ENCODE measurements at places on chromosomes 4 and X.

- no peak for DNase-seq
These were observed 1.3 kb downstream of the CHST7 start for GRCh38 chrX:46574774-46575381.

DNA sequence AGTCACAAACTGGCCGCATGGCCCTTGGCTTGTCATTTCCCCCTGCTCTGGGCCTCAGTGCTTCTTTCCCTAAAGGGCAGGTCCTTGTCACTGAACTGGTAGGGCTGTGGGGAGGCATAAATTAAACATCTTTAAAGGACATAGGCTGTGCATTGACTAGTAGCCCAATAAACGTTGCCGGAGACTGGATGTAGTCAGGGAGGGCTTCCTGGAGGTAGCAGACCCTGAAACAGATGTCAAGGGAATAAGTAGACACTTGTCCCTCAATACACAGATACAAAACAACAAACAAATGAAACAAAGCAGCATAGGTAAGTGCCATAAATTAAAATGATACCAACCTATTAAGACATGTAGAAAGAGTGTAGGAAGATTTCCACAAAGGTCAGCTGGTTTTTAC is 71.8 kb upstream of the PSAPL1 start:
- DNase-seq: no peak

- no peak for DNase-seq
These were observed 227.0 kb downstream of the DTHD1 start for GRCh38 chr4:36508394-36508793.

GRCh38 chr4:130422261-130422660 is 1326.3 kb downstream of the C4orf33 start:
- no peak for DNase-seq

DNA sequence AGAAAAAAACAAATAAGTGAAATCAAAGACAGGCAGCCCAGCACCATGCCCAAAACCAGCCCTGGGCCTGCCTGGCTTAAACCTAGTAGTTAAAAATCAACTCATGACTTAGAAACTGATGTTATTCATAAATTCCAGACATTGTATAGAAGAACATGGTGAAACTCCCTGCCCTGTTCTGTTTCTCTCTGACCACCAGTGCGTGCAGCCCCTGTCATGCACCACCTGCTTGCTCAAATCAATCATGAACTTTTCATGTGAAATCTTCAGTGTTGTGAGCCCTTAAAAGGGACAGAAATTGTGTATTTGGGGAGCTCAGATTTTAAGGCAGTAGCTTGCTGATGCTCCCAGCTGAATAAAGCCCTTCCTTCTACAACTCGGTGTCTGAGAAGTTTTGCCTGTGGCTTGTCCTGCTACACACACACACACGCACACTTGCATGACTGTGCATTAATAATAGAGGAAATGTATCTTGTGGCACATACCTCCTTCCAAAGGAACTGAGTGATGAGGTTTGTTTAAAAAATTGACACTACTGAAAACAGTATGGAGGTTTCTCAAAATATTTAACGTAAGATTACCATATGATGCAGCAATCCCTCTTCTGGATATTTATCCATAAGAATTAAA is 39.2 kb upstream of the UGT2B7 start:
- DNase-seq: no peak

DNA sequence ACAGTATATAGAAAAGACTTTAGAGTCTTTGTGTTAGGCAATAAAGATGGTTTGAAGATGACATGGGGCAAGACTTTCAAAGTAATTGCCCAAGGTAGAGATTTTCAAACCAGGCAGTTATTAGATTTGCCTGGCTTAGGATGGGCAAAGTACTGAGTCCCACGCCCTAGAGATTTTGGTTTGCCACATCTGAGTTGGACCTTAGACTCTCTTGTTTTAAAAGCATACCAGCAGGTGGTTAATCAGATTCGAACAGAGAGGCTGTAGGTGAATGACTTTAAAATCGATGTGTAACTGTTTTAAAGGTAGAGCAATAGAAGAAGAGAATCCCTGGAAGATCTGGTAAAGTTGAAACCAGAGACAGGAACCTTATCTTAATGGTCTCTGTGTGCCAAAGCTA is 121.5 kb downstream of the RAPGEF2 start:
- no peak for DNase-seq

- no peak for DNase-seq
These were observed 14.9 kb upstream of the DHX15 start for GRCh38 chr4:24599275-24599674.

DNA sequence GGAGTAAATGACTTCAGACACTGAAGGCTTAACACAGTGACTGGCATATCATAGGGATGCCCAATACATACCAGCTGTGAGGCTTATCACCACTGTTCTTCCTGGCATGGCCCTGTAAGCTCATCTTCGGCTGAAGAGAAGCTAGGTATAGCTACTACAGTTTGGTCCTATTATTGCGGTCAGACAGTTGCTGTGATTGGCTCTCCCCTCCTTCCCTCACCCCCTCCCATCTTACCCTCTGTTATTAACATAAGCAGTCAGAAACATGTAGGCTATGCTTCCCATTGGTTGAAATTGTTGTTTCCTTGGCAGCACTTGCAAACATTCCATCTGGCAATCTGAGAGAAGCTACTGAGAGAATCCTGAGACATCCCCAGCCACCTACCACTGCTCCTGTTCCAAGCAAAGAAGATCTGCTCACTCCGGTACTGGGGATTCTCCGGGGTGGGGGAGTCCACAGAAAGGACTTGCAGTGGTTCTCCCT is at the start of gene AKAP14:
TSS of gene AKAP14 (plus strand) at position 51 of the 484 bp plus-strand sequence. CDS start 7,331 bp downstream, outside the sequence.
- no peak for DNase-seq

GRCh38 chr4:15601862-15602261 is 53.3 kb downstream of the FBXL5 start:
- no peak for DNase-seq

- no peak for DNase-seq
These were observed 7.3 kb upstream of the CCNI start for GRCh38 chr4:77082886-77083608.

- no peak for DNase-seq
These were observed 117.9 kb upstream of the HAND2 start for GRCh38 chr4:173647902-173648301.

GRCh38 chr4:157372154-157372553 is 151.6 kb downstream of the GRIA2 start:
- DNase-seq: no peak

DNA sequence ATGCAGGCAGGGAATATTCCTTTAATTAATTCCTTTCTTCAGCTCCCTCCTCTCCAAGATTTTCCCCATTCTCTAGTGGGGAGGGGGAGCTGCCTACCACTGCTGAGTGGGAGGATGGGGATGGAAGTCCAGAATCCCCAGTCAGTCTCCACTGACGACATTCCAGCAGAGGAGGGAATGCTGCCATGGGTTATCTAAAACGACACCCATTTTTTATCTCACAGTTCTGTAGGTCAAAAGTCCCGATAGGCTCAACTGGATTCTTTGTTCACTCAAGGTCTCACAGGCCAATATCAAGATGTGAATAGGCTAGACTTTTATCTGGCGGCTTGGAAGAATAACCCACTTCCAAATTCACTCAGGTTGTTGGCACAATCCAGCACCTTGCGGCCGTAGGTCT is 64.4 kb downstream of the SH3KBP1 start:
- DNase-seq: no peak

GRCh38 chrX:64456828-64457227 is 61.6 kb upstream of the MTMR8 start:
- no peak for DNase-seq

DNA sequence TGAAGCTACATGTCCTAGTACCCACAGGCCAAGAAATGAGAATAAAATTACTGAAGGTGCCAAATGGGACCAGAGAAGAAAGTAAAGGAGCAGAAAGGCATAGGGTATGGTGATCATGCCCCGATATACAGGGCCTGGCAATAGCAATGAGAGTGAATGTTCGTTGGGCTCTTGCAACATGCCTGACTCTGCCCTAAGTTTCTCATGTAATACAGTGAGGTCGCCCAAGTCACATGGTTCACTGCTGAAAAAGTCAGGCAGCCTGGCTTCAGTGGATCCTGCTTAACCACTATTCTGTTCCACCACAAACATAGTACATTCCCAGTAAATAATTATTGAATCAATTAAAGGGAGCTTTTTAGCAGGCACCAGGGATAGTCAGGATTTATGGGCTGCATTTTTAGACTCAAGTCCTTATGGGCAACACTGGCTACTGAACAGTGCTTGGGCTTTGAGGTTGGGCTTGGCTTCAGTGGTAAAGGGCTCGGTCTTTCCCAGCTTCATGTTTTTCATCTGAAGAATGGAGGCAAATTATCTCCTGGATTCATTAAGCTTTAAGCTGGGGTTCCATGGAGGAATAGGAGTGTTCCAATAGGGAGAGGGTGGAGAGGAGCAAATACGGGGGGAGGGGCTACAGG is 67.1 kb upstream of the ZNF518B start:
- no peak for DNase-seq

GRCh38 chrX:129842510-129843208 is 1.0 kb downstream of the ZDHHC9 start:
- no peak for DNase-seq

- DNase-seq: no peak
These were observed 228.2 kb upstream of the TENM3 start for GRCh38 chr4:182015014-182015413.

DNA sequence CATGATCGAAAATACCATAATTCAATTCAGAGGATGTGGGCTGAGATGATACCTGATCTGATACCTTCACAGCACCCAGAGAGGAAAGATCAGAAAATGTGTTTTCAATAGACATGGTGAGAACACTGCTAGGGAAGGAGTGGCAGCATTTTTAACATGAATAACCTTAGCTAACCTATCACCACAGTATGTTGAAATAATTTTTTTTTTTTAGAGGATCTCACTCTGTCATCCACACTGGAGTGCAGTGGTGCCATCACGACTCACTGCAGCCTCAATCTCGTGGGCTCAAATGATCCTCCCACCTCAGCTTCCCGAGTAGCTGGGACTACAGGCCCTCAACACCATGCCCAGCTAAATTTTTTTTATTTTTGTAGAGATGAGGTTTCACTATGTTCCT is 90.5 kb upstream of the RAPGEF2 start:
- DNase-seq: no peak

GRCh38 chrX:132412208-132412607 is 76.6 kb downstream of the MBNL3 start:
- DNase-seq: no peak

GRCh38 chrX:5180135-5180741 is 1048.4 kb downstream of the NLGN4X start:
- DNase-seq: no peak

- peak; percentile 60 for DNase-seq
These were observed 65.8 kb upstream of the MSN start for GRCh38 chrX:65601530-65602220.

GRCh38 chr4:101066626-101067170 is 280.6 kb downstream of the PPP3CA start:
- no peak for DNase-seq

DNA sequence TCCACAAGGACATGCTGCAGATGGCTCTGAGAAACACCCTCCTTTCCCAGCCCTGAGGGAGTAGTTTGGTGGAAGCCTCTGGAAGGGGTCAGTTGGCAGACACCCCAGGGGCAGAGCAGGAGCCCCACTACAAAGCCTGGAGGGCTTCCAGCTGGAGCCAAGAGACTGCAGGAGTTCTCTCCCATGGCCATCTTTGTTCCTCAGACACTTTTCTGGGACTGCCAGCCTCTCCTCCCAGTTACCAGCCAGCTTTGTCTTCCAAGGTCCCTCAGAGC is 91.0 kb upstream of the PJA1 start:
- no peak for DNase-seq

GRCh38 chr4:61740886-61741285 is 540.8 kb downstream of the ADGRL3 start:
- no peak for DNase-seq

DNA sequence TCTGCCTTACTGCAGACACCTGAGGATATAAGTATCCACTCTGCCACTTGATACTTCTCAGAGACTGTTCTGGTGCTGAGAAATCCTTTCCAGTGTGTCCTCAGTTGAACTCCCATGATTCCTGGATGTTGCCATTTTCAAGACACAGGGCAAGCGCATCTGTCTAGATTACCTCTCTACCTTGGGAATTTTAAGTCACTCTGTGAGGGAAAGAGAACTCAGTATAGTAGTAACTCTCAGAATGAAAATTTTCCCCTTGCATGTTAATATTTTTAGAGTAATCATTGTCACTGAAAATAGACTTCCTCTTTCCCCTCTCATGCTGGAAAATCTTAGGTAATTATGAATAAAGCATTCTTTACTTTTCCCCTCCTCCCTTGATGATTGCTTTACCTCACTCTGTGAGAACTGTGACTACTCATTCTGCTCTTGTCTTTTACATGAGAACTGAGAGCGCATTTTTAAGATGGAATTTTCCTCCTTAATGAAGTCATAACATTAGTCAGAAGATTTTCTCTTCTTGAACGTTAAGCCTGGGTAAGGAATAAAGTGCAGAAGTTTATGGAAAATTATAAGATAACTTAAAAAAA is 45.0 kb downstream of the TET2 start:
- DNase-seq: no peak

DNA sequence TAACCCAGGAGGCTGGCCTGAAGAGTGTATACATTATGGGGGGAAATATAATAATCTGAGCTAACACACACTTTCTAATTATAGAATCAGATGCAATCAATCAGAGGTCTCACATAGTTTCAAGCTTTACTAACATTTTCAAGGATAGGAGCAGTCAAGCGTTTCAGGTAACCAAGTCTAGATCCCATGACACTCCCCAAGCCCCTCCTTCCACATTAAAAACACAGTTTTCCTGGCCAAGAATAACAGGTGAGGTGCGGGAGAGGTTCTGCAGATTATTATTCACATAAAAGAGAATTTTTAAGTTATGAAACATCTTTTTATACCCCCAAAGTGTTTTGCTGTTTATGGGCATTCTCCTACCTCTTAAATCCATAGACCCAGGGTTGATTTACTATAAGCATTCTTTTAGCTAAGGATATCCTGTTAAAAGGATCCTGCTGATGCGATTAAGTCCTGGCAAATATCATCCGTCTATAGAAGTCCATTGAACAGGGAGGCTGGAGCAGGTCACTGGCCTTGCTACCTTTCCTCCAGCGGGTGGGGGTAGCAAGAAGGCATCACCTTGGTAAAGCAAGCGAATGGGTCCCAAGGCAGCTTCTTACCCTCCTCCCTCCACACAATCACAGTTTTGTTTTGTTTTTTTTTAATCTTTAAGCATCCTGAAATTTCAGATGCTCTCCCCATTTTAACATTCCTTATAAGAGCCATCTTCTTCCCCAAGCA is 104.7 kb upstream of the GPM6A start:
- DNase-seq: no peak

- DNase-seq: no peak
These were observed 562.7 kb downstream of the RPA4 start for GRCh38 chrX:97446298-97446882.

- no peak for DNase-seq
These were observed 157.1 kb upstream of the PACRGL start for GRCh38 chr4:20543131-20543530.

DNA sequence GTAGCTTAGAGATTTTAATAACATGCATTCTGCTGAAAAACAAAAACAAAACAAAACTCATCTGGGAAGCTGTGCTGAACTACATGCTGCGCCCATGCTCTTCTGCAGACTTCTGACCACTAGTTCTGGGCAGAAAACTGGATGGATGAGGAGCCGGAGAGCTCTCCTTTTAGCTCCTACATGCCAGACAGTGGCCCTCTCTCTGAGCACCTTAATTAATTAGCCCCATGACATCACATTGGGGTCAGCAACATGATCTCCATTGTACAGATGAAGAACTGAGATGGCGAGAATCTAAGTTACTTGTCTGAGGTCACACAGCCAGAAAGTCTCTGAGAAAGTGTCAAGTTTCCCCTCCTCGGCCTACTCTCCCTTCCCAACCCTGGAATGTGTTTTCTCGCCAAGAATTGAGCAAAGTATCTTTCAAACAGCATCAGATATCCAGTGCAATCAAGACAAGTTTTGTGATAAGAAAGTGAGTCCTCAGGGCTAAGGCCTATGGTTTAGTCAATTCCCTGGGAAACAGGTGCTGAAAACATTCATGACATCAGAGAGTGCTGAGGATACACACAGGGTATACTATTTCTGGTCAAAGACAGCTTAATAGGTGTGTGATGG is 21.6 kb downstream of the SCD5 start:
- DNase-seq: no peak
